ENCODE measurements at places on chromosomes 6 and 20.

- no peak for DNase-seq
These were observed 6.5 kb downstream of the CEP162 start for GRCh38 chr6:84220809-84221409.

DNA sequence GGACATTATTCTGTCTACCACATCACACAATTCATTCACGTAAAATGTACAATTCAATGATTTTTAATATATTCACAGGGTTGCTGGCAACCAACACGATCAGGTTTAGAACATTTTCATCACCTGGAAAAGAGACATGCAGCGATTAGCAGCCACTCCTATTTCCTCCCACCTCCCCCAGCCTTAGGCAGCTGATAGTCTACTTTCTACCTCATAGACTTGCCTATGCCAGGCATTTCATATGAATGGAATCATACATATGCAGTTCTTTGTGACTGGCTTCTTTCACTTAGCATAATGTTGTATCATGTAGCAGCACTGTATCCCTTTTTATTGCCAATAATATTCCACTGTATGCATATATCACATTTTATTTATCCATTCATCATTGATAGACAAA lies 31.5 kb upstream of the CTNNBL1 start:
- no peak for DNase-seq

- DNase-seq, result no peak
These were observed 38.0 kb downstream of the PKHD1 start for GRCh38 chr6:52049252-52050050.

GRCh38 chr20:63500902-63501817 lies 2.3 kb upstream of the EEF1A2 start:
- no peak for DNase-seq

DNA sequence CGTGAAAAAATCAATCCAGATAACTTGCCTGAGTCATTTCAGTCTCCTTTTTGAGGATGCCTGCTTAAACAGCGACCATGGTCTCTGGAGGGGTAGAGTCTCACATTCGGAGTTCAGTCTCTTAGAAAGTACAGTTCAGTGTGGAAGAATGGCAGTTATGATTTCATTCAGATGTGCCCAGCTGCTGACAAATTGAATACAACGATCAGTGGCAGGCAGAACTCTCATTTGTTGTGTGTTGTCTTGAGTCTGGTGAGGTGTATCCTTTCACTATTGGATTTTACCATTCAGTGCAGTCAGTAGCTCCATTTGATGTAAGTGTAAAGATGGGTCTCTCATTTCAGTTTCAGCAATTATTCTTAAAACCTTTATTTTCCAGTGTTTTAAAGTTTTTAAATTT lies 639 bp upstream of the TULP4 start:
- no peak for DNase-seq

DNA sequence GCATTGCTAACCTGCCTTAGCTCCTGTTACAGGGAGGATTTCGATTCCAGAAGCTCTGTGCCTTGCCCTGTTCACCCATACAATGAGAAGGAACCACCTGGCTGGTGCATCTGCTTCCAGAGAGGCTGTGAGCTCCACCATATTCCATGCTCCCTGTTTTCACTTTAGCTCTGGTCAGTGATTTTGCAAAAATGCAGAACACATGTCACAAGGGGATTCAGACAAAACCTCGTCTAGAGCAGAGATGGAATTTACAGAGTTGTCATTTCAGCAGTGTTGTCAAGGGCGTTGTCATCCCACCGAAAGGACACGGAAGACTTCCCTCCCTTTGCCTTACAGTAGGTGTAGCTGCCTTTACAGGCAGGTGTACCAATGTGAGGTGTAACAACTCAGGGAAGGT lies 223.0 kb upstream of the ARID1B start:
- DNase-seq, result no peak

GRCh38 chr20:62996596-62996982 lies 10.2 kb downstream of the BHLHE23 start:
- no peak for DNase-seq

GRCh38 chr6:144331491-144331969 lies 46.4 kb downstream of the UTRN start:
- DNase-seq, result no peak

- DNase-seq, result no peak
These were observed 792 bp upstream of the FUT9 start for GRCh38 chr6:96014846-96015517.

DNA sequence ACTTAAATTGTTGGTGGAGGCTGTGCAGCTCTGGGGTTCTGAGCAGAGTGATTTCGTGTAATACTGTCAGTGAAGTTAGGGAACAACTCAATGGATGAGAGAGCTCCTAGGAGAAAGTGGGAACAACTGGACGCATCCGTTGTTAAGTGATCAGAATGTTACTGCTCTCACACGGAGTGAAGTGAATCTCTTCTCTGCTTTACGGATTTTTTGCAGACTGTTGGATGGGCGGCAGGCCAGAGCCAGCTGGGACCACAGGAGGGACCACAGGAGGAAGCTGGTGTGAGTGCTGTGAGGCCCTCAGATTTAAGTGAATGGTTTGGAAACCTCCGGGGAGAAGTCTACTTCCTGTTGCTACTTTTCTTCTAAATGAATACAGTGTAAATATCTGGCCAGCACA lies 23.7 kb upstream of the PPP1R14C start:
- DNase-seq, result no peak

DNA sequence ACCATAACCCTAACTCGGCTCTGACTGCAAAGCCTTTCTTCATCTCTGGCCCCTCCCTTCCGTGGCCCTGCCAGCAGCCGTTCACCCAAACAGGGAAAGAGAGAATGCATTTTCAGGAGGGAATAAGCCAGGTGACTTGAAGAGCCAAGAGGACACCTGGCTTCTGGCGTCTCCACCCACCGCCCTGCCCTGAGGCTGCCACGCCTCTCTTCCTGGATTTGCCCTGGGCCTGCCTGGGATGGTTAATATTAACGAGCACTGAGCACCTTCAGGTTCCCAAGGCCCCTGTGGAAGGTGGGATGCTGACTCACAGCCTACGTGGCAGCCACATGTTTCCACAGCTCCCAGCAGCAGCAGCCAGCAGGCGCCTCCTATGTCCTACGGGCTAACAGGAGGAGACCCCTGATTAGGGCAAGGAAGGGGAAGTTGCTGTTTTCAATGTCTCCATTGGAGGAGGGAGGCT lies 138.0 kb upstream of the RREB1 start:
- no peak for DNase-seq

DNA sequence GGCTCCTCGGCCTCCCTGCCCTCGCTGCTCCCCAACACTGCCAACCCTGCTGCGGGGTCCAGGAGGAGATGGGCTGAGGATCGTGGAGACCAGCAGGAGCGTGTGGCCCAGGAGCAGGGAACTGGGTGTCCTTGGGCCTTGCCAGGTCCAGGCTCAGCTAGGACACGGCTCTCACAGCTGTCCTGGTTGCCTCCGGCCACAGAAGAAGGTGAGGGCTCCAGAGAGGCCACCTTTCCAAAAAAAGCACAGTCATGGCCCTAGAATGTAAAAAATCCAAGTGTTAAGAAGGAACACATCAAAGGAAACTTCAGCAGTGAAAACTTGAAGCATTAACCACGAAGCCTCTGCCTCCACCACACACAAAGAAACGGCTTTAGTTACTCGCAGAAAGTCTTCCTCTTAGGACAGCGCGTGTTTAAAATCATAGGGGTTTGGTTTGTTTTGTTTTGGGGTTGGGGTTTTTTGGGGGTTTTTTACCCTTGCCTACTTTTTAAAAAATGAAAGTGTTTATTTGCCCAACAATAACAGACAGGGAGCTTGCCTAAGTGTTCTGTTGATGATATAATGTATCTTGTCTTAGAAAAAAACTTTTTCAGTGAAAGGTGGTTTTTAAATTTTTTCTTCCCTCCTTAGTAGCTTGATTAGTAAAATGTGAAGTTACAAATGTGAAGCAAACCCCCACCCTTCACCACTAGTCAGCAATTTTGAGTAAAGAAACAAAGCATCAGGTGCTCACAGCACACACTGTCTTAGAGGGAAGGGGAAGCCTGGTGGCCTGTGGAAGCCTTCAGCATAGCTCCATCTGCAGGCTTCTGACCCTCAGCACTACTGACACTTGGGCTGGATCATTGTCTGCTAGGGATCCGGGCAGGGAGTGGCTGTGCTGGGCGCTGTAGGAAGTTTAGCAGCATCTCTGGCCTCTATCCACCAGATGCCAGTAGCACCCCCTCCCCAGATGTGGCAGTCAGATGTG lies 60.0 kb downstream of the PTPN1 start:
- peak; percentile 58 for DNase-seq

GRCh38 chr20:21225215-21225947 lies 77.8 kb upstream of the XRN2 start:
- DNase-seq, result no peak

DNA sequence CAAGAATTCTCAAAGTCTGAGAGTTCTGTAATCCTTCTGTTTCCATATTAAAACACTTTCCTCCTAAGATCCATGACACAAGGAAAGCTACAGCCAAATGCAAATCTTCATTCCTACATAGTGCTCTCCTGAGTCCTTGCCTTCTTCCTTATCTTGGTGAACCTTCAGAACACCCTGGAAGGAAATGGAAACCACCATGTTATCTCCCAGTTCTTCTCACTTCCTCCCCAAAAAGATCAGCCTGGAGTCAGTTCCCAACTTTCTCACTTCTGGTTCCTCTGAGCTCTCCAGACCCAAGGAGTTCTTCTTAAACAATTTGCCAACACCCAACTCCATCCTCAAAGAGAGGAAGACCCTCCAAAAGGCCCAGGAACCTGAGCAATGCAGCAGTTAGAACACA lies 193.3 kb upstream of the CCN2 start:
- DNase-seq, result no peak

- DNase-seq, result no peak
These were observed 174.6 kb downstream of the GMPR start for GRCh38 chr6:16412982-16413381.

DNA sequence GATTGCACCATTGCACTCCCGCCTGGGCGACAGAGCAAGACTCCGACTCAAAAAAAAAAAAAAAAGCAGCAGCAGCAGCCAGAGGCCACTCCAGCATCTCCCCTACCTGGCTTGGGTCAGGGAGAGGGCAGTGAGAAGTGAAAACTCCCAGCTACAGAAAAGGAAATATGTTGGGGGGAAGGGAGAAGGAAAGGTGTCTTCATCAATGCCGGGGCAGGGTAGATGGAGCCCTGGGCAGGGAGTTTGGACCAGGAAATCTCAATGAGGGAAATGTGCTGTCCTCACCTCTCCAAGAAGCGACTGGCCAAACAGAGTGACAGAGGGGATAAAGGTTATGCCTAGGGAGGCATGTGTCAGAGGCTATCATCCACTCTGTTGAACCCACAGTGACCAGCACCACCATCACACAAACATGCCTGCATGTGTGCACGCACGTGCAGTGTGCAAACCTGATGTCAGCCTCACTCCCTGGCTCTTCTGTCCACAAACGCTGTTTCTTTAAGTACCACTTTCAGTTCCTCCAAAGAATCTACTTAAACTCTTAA lies 887 bp upstream of the AIF1 start:
- DNase-seq, result no peak

DNA sequence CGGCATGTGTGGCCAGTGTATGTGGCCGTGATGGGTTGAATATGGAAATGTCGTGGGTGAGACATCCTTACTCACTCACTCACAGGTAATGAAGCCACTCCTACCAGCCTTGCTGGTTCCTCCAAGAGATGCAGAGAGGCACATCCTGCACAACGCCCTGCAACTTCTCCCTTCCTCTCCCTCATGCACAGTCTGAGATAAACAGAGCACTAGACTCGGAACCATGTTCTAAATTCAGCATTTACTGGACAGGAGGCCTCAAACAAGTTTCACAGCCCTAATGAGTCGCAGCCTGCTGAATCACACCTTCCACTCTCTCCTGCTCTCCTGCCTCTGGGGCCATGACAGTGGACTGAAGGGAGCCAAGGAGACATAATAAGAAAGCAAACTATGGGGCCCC lies 91.2 kb downstream of the ISM1 start:
- DNase-seq, result peak; percentile 40

GRCh38 chr20:10868299-10868698 lies 194.5 kb upstream of the JAG1 start:
- DNase-seq, result no peak

DNA sequence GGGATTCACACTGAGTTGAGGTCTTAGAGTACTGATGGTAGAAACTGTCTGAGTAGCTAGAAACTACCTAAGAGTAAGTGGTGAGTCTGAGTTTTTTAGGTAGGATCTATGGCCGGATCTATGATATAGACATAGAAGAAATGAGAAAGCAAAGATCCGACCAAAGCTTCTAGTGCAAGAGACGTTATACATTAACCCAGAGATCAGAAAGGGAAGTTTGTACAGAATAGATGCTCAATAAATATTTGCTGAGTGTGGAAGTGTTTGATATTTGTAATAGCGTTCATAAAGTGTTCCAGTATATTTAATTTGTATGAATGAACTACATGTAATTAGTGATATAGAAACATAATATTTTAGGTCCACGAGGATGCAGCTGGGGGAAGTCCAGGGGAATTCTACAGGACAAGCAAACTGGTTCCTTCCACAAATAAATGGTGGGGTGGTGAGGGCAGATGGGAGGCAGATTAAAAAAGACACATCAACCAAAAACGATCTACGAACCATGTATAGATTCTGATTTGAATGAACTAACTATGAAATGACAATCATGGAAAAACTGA lies 31.9 kb upstream of the JARID2 start:
- no peak for DNase-seq

Data from T-helper 2 cell treated with Interferon-gamma antibody and Interleukin-4, amounts not matched to agents 5 μg/mL and 100 μg/mL, for 36 hours (primary cell).